ENCODE measurements at places on chromosomes 5 and 9.

DNA sequence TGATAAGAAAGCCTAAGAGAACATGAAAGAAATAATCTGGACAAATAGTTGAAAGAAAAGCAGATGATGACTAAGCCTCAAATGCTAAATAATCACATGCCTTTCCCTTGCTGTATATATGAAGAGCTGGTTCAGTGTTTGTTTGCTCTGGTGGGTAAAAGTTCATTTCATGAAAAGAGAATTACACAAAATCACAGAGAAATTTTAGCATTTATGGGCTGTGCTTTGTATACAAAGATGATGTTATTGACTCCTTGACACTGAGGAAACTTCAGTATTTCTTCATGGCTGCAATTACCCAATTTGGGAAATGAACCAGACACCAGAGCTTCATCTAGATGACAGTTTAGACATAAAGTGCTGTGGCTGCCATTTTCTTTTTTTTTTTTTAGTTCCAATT, 527.2 kb downstream of the NR2F1-AS1 start:
- no peak for DNase-seq

- no peak for DNase-seq
These were observed 204.1 kb downstream of the EBF1 start for GRCh38 chr5:158895588-158895987.

- DNase-seq = no peak
These were observed 52.1 kb downstream of the MARCHF3 start for GRCh38 chr5:126978258-126978657.

DNA sequence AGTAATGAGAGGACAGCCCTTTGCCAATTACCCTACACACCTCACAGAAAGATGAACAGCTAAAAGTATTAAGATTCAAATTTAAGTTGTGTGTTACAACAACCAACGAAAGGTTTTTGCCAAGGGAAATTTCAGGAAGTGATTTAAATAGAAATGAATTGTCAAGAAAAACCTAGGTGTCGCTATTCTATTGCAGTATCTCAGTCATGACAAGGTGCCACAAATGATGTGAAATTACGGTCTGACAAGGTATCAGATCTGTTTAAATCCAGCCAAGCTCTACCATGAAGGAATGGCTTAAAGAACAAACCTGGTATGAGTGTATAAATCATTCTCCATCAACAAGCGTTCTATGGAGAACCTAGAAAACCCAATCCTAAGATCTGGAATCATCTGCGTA, 189.7 kb downstream of the ATPSCKMT start:
- no peak for DNase-seq

DNA sequence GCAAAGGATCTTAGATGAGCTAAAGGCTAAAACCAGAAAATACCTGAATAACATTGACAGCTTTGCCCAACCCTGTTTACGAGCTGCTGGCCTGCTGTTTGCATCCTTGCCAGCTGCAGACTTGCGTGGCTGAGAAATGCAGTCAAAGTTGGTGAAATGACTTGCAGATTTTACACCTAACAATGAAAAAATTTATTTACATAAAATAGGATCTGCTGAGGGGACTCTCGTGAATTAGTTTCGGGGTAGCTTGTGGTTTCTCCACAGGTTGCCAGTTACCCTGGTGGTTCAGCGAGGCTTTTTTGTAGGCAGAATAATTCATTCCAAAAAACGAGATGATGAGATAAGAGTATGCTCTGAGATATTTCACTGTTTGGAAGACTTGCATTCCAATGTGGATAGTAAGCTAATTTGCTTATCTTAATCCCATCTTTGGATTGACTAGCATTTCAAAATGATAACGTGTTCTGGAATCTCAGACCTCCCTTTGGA, 65.7 kb upstream of the FANCC start:
- DNase-seq = peak; percentile 50

GRCh38 chr5:96636046-96636445, 26.1 kb upstream of the CAST start:
- no peak for DNase-seq

- peak; percentile 91 for DNase-seq
These were observed 272.7 kb upstream of the PANK3 start for GRCh38 chr5:168851902-168852321.

- no peak for DNase-seq
These were observed 227.4 kb downstream of the FSTL4 start for GRCh38 chr5:133384903-133385302.

DNA sequence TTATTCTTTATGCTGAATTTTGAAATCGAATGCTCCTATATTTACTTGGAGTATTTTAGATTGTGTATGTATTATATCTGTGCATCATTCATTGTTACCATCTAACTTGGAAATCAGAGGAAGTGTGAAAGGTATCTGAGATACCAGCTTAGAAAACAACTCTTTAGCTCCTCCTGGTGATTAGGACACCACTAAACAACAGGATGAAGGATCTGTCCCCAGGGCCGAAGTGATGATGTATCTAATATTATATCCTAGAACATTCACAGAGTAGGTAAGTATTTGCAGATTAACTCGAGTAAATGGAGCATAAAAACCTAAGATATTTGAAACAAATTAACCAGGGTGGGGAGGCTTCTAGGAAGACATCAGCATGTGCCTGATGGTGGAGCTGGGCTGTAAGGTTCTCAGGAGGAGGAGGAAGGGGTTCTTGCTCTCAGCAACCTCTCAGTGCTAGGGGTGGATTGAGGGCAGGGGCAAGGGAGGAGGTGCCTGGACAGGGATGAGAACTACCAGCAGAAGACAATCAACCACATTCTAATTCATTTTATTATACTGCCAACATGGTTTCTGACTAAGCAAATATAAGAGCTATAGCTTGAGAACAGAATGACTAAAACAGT, 2.6 kb upstream of the NFIL3 start:
- DNase-seq = peak; percentile 48

DNA sequence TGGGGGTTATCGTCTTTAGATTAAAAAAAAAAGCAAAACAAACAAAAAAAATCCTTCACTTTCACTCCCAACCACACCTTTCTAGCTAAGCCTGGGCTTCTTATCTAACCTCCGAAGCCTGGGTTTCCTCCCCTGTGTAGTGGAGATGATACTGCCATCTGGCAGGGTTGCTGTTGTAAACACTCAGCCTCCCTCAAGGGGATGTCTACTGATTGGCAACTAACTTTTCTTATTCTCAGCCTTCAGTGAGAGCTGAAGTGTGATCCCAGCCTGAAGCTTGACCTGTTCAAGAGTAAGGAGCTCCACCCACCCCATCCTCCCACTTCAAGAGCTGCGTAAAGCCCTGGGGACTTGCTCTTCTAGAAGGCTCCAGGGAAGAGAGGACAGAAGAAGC, 21.5 kb upstream of the WWC1 start:
- no peak for DNase-seq

DNA sequence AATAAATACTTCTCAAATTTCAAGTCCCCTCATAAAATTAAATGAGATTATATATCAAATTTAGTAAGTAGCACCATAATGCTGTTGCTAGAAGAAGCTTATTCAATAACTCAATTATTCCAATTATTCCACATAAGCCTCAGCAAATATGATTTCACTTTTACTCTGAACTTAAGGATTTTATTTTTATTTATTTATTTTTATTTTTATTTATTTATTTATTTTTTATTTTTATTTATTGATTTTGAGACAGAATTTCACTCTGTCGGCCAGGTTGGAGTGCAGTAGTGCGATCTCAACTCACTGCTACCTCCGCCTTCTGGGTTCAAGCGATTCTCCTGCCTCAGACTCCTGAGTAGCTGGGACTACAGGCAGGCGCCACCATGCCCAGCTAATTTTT, 1308.3 kb upstream of the CDH9 start:
- no peak for DNase-seq

DNA sequence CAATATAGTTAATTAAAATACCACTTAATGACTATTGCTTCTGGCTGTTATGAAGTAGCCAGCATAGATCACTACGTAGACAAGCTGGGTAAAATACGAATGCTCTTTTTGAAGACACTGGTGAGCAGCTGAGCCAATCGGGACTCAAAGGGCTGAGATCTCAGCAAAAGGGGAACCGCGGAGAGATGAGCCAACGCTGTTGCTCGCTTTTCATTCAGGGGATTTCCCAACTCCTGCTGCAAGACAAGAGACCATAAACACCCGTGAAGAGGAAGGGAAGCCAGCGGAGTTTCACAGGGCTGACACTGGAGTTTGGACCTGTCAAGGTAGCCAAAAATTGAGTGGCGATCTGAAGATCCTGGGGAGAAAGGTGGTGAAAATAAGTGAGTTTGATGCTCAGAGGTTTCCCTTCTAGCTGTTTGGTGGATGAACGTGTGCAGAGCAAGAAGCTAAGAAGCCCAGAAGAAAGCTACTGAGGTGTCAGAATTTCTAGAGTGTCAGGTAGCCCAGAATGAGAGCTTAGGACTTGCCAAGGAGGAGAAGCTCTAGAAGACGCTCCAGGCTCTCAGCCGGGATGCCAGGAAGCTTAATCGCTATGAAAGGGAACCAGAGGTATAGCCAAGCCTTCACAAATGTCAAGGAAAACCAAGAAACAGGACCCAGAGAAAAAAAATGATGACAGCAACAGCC, 79.6 kb upstream of the RNU6ATAC start:
- DNase-seq = peak; percentile 10

DNA sequence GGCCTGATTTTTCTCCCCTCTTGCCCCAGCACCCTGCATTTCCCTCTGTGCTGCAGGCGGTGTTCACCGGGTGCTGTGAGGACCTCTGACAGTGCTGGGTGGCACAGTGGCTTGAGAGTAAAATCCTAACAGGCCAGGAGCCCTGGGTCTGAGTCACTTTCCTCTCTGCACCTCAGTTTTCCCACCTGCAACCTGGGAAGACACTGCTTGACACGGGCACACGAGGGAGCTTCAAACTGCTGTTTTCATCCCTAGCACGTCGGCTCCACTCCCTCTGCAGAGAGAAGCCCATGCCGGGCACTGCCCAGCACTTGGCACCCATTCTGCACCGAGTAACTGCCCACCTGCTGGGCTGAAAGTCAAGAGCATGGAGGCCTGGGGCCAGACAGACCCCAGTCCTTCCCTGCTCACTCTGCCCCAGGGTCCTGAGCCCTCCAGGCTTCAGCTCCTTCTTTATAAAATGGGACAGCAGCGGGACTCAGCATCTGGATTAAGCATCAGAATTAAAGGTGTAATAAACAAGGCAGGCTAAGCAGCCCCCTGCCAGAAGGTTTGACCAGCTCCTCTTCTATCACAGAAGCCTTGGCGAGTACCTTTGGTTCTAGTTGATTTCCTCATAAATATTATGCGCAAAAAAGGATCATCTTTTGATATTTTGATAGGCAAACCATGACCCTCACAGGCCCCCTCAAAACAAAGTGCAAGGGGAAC, 5.2 kb downstream of the GFI1B start:
- no peak for DNase-seq

- no peak for DNase-seq
These were observed 87.6 kb downstream of the ANKRD55 start for GRCh38 chr5:56145511-56145910.

DNA sequence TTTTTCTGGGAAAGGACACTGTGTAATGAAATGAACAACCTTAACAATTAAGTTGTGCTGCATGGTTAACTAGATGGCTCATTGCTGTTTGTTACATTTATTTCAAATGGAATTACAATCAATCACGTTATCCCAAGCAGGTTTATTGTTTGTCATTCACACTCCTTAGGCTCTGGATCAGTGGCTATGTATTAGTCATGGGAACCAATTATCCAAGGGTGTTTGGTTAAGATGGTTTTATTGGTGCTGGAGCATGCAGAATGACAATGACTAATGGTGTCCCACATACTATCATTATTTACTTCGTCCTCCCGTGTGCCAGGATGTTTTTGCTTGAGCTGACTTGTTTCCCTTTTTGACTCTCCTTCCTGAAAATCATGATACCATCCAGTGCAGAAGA, 10.6 kb upstream of the TRPC7 start:
- no peak for DNase-seq

DNA sequence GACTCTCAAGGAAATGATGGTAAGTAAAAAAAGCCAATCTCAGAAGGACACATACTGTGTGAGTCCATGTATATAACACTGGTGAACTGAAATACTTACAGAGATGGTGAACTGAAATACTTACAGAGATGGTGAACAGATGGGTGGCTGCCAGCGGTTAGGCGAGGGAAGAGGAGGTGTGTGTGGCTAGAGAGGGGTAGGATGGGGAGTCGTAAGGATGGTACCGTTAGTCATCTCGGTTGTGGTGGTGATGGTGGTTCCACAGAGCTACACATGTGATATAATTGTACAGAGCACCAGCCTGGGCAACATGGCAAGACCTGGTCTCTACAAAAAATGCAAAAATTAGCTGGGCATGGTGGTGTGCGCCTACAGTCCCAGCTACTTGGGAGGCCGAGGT, 113.6 kb upstream of the RAPGEF1 start:
- no peak for DNase-seq

DNA sequence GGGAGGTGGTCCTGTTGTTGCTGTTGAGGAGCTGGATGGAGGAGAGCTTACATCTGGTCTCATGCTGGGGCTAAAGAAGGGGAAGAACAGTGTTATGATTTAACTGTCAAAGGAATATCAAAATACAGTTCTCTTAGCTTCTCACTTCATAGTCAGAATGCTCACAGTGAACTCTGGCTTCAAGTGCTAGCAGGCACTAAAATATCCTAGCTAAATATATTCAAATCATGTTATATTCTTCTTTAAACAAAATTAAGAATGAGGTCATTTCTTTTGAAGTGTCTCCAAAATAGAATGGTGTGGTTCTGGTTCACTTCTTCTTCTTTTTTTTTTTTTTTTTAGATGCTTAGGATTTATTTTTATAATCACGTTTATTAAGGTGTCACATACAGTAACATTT, 89.4 kb downstream of the NR3C1 start:
- DNase-seq = no peak

GRCh38 chr9:93644397-93645088, 68.2 kb downstream of the PHF2 start:
- no peak for DNase-seq

- DNase-seq = no peak
These were observed 504.6 kb downstream of the RASEF start for GRCh38 chr9:82558346-82558745.

DNA sequence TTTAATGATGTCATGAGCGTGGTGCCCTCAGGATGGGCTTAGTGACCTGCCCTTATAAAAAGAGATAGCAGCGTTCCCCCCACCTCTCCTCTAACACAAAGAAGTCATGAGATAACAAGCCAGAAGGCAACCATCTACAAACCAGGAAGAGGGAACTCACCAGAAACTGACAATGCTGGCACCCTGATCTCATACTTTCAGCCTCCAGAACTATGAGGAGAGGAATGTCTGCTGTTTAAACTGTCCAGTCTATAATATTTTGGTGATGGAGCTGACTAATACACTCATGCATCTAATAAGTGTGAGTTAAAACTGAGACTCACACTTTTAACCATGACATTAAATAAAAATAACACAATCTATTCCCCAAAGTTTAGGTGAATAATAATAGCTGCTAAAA, 156.1 kb upstream of the SPEF2 start:
- DNase-seq = no peak

GRCh38 chr5:68149189-68149588, 66.4 kb upstream of the PIK3R1 start:
- DNase-seq = no peak

- peak; percentile 40 for DNase-seq
These were observed 84.7 kb upstream of the TNFSF8 start for GRCh38 chr9:115015018-115015635.

Measured in mammary epithelial cell (primary cell).